ENCODE measurements at places on chromosomes 2 and 18.

DNA sequence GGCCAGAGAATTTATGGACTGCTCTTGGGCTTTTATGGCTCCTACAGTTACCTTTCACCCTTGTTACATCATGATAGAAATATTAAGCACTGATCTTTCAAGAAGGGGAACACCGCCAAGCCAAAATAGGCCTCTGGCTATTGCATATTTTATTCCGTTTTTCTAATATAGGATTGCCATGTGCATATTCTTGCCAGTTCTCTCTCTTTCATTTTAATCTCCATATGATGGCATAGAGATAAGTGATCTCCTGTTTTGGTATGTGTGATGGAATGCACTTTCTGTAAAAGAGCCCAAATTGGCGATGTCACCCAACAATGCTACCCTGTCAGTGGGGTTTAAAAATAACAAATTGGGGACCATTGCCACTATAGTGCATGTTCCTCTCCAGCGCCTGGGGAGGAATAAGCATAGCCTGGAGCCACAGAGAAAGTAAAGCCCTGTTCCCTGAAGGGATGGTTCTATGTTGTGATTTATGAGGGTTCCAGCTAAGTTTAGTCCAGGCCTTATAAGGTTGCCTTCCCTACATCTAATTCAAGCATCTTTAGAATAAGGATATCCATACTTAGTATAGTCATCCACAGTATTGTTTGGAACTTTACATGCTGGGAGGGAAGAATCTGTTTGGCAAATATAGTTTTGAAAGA lies 26.9 kb downstream of the CMPK2 start:
- no peak for DNase-seq

DNA sequence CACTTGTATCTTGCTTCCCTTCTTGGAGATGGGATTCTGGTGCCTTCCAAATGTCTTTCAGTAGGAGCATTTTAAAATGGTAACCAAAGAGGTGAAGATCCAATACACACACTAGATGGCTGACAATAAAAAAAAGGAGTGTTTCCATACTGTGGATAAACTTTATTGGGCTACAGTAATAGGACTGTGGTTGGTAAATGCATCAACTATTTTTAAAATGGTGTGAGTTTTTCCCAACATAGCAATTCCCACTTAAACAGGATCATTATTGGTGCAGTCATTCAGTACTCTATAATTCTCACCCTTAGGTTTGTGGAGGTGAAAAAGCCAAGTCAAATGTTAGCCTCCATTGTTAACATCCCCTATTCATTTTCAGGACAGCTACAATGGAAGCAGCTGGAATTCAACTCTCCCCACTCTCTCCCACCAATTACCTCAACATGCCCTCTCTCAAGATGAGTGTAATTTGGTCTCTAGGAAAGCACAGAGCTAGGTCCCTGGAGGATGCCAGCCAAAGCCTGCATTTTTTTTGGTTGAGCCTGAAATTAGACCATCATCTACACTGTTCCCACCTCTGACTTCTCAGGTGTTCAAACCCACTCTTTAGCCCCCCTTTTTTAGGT lies 273.3 kb downstream of the TCF4 start:
- DNase-seq = no peak

- DNase-seq = no peak
These were observed 68.1 kb upstream of the DAPL1 start for GRCh38 chr2:158726911-158727592.

DNA sequence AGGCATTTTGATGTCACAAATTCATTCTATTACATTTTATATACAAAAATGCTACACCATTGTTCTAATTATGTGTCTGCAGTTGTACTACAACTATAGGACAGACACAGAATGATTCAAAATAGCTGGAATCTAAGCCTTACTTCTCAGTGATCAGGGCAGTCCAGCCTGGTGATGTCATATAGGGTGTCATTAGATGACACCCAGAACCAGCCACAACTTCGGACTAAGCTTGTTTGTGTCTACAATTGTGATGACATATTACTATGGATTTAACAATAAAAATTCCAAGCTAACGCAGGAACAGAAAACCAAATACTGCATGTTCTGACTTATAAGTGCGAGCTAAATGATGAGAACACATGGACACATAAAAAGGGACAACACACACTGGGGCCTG lies 31.0 kb downstream of the M1AP start:
- no peak for DNase-seq

DNA sequence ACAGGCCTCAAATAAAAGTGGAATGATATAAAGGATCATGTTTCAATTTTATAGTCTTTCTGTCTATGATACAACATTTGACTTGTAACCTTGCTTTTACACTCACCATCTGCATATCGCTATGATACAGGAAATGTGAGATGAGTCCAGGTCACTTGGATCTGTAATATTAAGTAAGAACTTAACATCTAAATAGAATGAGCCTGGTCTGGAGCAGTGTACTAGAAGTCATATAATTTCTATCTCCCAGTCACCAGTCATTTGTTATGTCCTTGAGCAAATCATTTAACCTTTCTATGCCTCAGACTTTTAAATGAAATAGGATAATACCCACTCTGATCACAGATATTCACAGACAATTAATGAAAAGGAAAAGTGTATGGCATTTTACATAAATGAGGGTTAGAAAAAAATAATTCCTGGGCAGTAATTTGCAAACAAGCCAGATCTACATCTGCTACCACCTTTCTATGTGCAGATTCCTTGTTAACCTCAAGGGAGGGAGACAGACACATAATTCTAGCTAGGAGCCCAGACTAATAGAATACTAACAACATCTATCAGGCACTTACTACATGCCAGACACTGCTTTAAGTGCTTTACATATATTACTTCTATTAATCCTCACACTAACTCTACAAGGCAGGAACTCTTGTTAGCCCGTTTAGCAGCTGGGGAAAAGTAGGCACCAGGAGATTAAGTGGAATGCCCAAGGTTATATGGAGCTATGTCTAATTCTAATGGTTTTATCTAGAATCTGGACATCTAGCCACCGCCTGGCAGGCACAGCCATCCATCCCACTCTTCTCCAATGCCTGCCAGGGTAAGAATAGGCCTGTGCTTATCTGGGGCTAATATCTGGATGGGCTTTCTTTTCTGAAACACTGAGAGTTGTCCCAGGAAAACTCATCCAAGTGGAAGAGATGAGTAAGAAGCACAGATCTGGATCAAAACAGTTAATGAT lies 313.6 kb upstream of the CDH20 start:
- no peak for DNase-seq

DNA sequence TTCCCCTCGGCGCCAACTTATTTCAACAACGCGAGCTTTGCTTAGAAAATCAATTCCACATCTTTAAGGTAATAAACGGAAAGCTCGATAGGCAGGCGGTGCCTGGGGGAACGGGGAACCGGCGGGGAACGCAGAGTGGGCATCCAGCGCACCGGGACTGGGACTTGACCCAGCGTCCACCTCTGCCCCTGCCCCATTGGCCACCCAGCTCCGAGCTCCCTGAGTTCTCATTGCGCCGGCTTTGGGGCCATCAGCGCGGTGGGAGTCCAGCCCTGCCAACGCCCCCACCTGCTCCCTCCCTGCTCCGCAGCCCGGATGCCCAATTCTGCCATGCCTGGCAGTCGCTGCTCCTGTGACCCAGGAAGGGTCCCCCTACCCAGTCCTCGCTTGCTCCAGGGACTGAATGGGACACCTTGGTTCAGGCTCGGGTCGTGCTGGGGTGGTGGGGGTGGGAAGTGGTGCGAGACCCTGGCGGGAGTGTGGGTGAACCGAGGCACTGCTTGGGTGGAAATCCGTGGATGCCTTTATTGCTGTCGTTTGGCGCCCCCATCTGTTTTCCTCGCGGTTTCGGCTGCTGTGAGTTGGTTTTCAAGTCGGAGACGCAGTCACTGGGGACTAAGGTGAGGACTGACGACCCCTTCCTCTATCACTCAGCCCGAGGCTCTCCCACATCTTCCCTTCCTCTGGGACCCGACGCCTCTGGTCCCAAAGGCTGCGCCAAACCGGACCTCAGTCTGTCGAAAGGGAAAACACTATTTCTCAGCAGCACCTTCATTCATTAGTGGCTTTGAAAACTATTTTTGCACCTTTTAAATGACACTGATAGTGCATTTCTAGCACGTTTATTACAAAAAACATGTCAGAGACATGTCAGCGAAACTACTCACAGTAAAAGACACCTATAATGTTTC lies 2.4 kb upstream of the EVX2 start:
- no peak for DNase-seq

DNA sequence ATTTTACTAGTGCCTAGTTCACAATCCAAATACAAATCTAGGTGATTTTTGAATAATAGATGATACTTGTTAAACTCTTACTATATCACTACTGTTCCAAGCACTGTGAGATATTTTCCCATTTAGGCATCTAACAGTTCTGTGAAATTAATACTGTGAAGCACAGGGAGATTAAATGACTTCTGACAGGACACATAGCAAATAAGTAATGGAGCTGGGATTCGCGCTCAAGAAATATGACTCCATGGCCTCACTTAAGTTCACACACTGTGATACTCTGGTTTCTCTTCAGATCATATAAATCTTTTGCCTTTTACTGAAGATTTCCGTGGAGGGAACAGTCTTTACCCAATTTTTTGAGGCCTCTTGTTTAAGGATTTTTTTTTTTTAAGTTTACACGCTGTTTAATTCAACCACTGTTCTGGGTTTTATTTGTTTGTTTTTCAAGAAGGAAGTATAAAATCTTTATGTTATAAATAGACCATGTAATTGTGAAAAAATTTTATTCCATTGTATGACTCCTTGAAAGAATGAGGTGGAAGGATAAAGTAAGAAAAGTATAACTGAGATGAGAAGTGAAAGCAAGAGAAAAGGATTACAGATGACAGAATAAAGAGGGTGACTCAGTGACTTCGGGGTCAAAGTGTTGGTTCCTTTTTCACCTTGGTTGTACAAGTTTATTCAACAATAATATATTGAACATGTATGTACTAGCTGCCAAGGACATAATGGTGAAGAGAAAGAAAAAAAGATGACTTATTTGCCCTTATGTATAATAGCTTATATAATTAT lies 30.2 kb downstream of the RBM45 start:
- no peak for DNase-seq

DNA sequence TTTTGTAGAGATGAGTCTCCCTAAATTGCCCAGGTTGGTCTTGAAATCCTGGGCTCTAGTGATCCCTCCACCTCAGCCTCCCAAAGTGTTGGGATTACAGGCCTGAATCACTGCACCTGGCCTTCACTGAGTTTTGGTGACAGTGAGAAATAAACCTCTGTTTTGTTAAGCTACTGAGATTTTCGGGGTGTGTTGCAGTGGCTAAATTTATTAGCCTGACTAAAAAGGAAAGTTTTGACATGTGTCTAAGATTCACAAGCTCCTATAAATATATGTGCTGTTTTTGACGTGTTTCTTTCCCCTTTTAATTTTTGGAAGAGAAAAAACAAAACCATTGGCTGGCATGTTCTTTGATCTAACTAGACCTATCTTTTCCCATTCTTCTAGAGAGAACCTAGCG lies 190.5 kb upstream of the MC4R start:
- DNase-seq = no peak

DNA sequence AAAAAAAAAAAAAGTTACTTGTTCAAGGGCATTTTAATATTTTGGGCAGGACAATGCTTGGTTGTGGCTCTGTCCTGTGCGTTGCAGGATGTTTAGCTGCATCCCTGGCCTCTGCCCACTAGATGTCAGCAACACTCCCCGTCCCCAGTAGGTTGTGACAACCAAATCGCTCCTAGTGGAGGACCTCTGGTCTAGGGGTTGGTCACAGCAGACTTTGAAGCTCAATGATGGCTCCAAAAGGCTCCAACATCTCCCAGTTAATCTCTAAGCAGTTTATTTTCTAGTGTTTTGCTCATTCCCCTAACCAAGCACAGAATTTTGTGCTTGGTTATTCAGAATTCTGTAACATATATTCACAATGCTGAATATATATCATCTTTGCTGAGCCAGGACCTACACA lies 67.0 kb downstream of the CHRNA1 start:
- DNase-seq = peak; percentile 49

DNA sequence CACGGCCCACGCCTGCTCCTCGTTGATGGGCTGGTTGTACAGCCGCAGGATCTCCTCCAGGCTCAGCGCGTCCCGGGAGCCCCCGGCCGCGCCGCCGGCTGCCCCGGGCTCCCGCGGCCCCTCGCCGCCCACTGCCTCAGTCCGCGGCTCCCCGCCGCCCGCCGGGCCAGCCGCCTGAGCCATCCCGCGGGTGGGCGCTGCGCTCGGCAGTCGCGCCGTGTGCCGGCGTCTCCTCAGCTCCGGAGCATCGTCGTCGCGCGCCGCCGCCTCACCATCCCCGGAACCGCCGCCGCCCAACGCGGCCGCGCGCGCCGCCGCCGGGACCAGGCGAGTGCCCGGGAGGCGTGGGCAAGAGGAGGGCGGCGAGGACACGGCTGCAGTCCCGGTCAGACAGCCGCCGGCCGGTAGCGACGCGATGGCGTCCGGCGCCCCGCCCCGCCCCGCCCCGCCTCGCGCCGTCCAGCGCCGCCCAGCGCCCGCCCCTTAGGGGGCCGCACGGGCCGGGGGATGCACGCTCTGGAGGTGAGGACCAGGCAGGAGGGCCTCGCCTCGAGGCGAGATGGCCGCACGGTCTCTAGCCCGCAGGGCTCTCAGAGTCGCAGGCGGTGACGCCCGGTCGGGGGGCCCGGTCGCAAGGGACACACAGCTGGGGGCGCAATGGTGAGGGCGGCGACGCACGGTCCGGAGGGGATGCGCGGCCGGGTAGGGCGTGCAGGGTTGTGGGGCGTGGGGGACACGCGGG lies at the start of gene SPIRE1:
Gene SPIRE1 (minus strand): TSS at position 424 of the 742 bp plus-strand sequence. CDS start 241 bp downstream, at position 183.
- peak; percentile 36 for DNase-seq

DNA sequence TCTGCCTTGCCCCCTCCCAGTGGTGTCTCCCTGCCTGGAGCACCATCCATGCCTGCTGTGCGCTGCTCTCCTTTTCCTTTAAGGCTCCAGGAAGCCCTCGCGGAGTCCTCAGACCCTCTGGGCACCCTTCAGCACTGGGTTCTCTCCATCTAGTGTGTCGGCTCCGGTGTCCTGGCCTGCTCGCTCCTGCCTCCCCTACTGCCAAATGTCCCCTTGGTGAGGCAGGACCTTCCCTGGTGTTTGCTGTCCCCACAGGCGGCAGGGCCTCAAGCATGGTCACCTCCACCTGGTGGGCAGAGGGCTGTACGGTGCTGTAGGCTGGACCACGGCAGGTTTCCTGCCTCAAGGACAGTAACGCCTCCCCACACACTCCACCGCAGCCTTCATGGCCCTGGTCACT lies 90.2 kb downstream of the DGKD start:
- DNase-seq = no peak
